ENCODE measurements at places on chromosomes 1 and 21.

DNA sequence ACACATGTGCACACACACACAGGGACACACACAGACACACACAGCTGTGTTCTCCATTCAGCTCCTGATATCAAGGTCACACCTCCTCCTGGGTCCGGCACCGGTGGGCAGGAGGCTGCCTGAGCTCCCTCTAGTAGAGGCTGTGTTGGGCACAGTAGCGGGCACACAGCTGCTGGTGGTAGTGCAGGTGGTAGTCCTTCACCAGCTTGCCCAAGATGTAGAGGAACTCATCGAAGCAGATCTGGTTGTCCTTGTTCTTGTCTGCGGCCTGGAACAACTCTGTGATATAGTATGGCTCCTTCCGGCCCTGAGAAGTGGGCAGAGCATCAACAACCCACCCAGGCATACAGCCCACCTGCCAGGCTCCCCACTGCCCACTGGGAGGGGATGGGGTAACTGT, 5.6 kb upstream of the S100A8 start:
- no peak for DNase-seq

DNA sequence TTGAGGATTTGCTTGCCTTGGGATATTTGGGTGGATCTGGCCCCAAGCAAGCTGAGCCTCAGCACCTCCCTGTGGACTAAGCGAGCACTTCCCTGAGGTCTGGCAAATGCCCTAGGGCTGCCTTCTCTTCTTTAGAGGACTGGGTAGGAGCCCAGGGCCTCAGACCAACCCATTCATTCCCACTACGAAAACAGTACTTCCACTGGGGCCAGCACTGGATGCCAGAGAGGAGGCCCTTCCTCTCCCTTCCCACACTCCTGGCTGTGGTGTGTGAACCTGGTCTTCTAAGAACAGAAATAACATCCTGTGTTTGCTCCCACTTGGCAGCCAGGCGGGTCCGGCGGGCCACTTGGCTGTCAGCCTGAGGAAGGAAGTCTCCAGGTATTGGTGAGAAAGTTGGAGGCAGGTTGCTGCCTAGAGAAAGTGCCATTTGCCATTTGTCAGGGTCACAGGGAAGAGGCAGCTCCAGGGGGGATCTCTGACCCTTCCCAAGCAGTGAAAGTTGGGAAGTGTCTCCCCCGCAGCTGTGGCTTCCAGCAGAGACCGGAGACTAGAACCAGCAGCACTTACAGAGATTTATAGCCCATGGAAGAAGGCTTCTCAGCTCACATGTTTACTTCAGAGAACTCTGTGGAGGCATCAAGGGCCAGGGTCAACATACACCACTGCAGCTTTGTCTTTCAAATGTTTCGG, 323.5 kb downstream of the SIPA1L2 start:
- DNase-seq, result no peak

DNA sequence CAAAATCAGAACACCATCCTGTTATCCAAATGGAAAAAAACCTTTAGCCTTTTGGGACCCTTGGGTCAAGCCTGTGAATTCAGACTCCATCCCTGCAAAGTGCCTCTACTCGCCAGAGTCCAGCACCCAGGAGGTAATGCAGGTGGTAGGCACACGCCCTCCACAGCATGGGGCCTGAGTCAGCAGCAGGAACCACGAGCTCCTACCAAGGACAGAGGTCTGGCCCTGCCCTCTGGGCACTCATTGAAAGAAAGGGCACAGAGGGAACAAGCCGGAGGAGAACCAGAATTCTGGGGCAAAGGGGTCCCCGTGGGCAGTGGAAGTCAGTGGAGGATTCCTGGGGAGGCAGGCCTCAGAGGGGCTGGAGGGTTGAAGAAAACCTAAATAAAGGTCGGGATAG, 438.1 kb downstream of the NPHP4 start:
- DNase-seq, result no peak

DNA sequence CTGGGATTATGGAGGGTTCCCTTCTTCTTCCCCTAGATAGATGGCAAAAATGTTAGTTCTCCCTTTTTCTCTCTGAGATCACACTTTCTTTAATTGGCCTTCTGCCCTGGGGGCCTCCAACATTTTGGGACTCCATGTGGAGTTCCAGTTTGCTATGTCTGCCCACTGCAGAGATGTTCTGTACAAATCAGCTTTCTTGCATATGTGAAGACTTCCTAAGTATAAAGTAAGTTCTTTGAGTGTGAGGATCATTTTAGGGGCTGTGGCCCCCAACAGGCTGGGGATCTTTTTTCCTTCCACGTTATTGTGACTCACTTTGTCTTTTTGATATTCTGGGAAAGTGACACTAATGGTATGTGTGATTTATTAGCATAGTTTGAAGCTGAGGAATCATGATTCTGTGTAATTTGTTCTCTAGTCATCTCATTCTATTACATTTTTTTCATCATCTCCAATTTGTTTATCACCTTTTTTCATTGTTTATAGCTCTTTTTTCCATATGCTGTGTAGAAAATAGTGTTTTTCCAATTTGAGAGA, 48.2 kb downstream of the HHAT start:
- no peak for DNase-seq

DNA sequence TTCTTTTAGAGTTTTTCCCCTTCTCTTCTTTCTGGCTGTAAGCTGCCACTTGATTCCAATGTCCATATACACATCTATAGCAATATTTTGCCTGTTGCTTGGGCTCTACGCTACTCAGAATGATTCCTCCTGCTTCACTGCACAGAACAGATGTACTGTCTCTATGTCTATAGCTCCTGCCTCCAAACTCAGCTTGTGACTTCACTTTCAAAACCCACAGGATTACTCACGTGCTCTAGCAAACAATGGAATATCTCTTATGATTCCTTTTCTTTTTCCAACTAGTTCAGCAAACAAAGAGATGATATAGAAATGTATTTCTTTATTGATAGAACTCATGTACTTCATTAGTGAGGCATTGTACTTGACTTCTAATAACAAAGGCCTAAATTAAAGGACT, 80.5 kb upstream of the SOX13 start:
- DNase-seq, result no peak

Measured in AG08395 (cell line).